ENCODE measurements at places on chromosomes 2 and 18.

- DNase-seq = no peak
These were observed 51.8 kb downstream of the EPB41L5 start for GRCh38 chr2:120064664-120065063.

- DNase-seq = no peak
These were observed 30.2 kb downstream of the INHBB start for GRCh38 chr2:120376101-120376500.

DNA sequence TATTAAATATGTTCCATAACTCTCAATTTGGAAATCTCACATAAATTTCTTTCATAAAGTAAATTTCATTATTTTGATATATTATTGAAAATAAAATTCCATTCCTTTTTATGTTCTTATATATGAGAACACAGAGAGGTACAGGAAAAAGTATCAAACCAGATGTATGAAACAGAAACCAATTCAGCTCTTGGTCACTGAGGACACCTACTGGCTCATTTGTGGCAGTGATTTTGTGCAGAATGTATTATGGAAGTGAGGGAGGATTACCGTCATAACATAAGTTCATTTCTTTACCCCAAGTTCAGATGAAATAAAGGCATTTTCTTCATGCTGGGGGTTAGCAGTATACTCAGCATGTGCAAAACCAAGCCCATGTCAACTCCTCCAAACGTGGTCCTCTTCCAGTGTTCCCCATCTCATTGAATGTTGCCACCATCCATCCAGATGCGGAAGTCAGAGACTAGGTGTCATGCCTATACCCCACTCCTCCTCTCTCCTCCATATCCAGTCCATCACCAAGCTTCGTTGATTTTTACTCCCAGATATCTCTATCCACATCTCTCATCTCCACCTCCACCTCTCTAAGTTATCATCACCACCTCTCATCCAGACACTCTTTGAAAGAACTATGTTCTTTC lies 41.7 kb upstream of the MALL start:
- no peak for DNase-seq

- DNase-seq = no peak
These were observed 3.8 kb upstream of the SESTD1 start for GRCh38 chr2:179268277-179268925.

- DNase-seq = peak; percentile 72
These were observed 17.8 kb downstream of the OTOF start for GRCh38 chr2:26459991-26460612.

GRCh38 chr18:36595046-36595817 lies 233.6 kb downstream of the TPGS2 start:
- peak; percentile 33 for DNase-seq

DNA sequence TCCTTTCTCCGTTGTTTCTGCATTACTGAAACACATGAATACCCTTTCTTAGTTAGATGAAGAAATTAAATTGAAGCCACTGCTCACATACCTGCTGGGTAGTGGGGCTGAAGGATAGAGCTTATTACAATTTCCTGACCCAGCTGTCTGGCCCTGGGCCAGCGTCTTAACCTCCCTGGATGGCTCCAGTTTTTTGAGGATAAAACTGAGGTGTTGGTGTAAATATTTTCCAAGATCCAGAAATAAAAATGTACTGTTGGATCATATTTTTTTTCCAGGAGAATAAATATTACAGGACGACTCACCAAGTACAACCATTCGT lies 3.5 kb downstream of the RNF144A start:
- no peak for DNase-seq

- no peak for DNase-seq
These were observed 30.1 kb upstream of the EPC2 start for GRCh38 chr2:148614322-148615049.

GRCh38 chr2:141767051-141767450 lies 363.8 kb downstream of the LRP1B start:
- DNase-seq = no peak

DNA sequence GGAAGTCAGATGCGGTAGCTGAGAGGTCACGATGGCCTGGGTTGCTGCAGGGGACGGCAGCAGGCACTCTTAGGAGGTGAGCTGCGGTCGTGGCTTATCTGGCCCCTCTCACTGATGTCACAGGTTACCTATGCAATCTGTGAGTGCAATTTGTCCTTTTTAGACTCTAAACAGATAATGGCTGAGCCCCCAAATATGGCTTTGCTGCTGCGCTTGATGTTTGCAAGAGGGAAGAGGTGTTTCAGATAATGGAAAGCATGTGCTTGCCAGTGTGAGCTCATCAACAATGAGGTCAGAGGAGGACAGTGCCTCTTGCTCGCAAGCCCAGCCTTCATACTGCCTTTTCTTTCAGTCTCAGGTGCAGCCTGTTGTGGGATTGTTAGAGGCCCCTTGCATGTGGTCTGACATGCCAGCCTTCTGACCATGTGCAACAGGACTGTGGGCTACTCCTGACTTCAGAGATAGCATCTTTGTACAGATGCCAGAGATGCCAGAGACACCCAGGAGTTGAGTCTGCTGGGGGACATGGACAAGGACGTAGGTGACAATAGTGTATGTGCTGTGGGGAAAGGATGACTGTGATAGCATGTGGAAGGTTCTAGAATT lies 151.3 kb downstream of the TANC1 start:
- no peak for DNase-seq

DNA sequence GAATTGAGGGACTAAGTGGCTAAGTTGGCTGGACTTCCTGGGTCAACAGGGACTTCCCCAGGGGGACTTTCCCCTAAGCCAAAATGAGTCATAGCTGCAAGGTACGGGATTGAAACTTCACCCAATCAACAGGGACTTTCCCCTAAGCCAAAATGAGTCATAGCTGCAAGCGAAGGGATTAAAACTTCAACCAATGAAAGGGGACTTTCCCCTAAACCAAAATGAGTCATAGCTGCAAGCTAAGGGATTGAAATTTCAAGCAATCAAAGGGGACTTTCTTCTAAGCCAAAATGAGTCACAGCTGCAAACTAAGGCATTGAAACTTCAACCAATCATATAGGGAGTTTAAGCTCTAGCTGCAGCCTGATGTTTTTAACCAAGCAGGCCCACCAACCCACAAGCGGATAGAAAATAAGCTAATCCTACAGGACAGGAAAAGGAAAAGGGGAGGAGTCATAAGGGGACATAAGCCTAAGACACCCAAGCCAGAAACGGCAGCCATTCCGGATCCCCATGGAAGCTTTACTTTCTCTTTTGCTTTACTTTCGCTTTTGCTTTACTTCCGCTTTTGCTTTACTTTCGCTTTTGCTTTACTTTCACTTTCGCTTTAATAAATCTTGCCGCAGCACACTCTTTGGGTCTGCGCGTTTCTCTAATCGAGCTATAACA lies 1375.4 kb upstream of the CELF4 start:
- DNase-seq = no peak
